ENCODE measurements at places on chromosomes 4 and X. TPM values are rescaled to one million over a fixed set of nuclear protein-coding genes. Genes with fewer than 3 reads are reported as not detected.

MAGED4 gene
- total RNA-seq, result 0.26 TPM

DNA sequence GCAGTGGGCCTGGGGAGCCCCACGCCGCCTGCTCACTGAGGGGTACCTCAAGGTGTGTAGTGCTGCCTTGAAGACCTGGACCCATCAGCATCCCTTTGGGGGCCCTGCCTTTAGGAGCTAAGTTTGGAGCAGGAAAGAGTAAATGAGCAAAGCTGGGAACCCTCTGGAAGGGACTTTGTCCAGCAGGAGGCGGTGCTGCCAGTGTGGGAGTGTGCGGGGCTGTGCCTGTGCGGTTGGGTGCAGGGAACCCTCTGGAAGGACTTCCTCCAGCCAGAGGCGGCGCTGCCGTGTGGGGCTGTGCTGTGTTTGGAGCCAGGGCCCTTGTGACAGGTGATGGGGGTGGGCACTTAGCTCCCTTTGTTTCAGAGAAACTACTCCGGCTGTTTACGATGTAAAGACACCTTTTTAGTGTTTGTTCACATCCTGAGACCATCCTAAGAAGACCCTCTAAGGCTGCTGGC lies 25.8 kb downstream of the RGS12 start:
- DNase-seq, result no peak

DNA sequence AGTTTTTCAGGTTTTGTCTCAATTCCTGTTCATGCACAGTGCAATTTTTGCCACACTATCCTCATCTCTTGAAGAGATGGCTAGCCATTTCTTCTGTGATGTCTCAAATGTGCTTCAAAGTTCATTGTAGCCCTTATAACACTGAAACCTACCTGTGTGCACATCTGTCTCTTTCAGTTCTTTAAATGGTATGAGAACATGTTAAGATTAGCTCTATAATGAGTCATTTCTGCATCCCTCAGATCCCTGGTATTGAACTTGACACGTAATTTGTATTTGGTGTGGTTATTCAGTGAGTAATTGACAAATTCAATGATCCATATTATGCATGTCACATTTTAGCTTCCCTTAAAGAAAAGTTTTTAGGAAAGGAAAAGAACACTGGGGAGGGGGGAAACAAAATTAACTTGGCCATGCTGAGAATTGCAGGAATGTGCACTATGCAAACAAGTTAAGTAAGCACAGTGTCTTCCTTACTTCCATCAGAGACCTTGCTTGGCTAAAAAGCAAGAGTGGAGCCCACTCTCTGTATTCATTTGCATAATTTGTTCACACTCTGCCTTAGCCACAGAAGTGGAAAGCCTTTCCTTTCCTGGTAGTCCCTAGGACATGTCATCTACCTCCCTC lies 659.8 kb upstream of the MAGEB2 start:
- peak; percentile 57 for DNase-seq

DNA sequence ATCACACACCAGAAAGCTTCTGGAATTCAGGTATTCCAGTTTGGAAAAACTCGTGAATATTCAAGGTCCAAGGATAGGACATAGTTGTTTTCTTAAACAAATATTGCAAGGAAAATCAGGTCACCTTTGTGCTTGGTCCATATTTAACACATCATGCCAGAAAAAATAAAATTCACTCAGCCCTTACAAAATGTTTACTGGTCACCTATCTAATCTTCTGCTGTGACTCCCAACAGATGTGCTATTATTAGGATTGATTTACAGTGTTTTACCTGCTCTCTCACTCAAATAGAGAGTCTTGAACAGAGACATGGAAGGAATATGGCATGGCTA lies 9.5 kb downstream of the CSN3 start:
- no peak for DNase-seq

- no peak for DNase-seq
Observed at GRCh38 chr4:102514298-102514964, 13.3 kb downstream of the NFKB1 start.

PI4K2B gene
- total RNA-seq, result 15.7 TPM

ARHGAP6 gene
- total RNA-seq, result under 0.01 TPM

GRCh38 chr4:18419780-18420179 lies 398.2 kb upstream of the LCORL start:
- DNase-seq, result no peak

Measured in bronchial epithelial cell (primary cell).